Mesendoderm (in vitro differentiated cells): ENCODE measurements at places on chromosomes 5 and 9.

GRCh38 chr9:85514256-85514655, 227.5 kb downstream of the AGTPBP1 start:
- no peaks in the 10 kb centered on the region for H3K4me1 ChIP-seq
- DNase-seq: peak; percentile 55
- H3K27ac ChIP-seq: no peak overlapping the region
- no peaks in the 10 kb centered on the region for H3K27me3 ChIP-seq

- H3K27me3 ChIP-seq: no peaks in the 10 kb centered on the region
- H3K4me3 ChIP-seq: no peak overlapping the region
- H3K27ac ChIP-seq: no peak overlapping the region
- H3K36me3 ChIP-seq: no peaks in the 10 kb centered on the region
- no peaks in the 10 kb centered on the region for H3K4me1 ChIP-seq
- DNase-seq: peak; percentile 75
Observed at GRCh38 chr5:122192497-122193496, 63.5 kb downstream of the ZNF474 start.

GRCh38 chr9:19148187-19148586, 20.9 kb upstream of the PLIN2 start:
- H3K4me1 ChIP-seq: no peaks in the 10 kb centered on the region
- no peak overlapping the region for H3K4me3 ChIP-seq
- no peak overlapping the region for H3K27ac ChIP-seq
- H3K36me3 ChIP-seq: no peaks in the 10 kb centered on the region
- no peaks in the 10 kb centered on the region for H3K27me3 ChIP-seq
- DNase-seq: no peak

DNA sequence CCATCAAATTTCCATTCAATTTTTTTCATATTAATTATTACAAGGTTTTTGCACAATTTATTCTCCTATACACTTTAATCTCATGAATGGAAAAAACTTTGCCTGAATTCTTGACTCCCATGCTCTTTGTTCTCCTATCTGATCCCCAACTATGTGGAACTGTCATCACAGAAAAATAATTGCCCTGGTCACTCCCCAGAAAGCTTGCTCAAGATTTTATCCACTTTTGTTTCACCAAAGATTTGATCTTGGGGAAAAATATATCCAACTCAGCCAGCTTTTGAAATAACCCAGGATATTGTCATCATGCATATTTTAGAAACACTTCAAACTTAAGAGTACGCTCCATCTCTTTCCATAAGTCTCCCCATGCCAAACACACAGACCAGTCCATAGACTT, 77.7 kb upstream of the PPP2R2B start:
- H3K27me3 ChIP-seq: no peaks in the 10 kb centered on the region
- DNase-seq: no peak
- H3K27ac ChIP-seq: no peak overlapping the region
- H3K4me3 ChIP-seq: no peak overlapping the region
- H3K4me1 ChIP-seq: no peaks in the 10 kb centered on the region

GRCh38 chr5:132074091-132074771, 642 bp downstream of the CSF2 start:
- no peak overlapping the region for H3K4me3 ChIP-seq
- H3K36me3 ChIP-seq: no peaks in the 10 kb centered on the region
- H3K27ac ChIP-seq: no peak overlapping the region
- no peaks in the 10 kb centered on the region for H3K4me1 ChIP-seq
- DNase-seq: no peak

DNA sequence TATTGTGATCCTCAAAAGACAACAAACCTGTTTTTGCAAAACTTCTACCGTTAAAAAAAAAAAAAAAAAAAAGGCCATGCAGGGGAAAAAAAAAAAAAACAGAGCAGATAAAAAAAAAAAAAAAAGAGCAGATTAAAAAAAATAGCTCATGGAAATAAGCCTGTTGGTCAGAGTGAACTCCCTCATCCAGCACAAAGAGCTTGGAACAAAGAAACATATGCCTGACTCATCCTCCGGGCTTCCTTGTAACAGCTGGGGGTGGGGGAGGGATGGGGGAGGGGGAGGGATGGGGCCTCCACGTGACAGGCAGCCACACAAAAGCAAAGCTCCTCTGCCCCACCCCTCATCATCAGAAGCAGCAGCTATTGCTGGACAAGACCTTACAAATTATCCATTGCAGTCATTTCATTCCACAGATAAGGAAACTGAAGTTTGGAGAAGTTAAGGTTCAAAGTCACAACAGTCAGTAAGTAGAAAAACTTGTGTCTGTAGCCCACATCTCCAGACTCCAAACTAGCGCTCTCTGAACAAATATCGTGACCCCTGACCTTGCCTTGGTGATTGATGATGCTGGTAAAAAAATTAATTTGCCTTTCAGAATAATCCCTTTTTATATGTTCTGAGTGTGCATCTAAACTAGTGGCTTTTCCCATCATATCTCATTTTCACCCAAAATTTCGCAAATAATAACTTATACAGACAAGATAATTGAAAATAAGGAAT, 38.9 kb downstream of the SLC35D2 start:
- H3K36me3 ChIP-seq: no peaks in the 10 kb centered on the region
- no peak overlapping the region for H3K4me3 ChIP-seq
- no peaks in the 10 kb centered on the region for H3K27me3 ChIP-seq
- H3K27ac ChIP-seq: no peak overlapping the region

DNA sequence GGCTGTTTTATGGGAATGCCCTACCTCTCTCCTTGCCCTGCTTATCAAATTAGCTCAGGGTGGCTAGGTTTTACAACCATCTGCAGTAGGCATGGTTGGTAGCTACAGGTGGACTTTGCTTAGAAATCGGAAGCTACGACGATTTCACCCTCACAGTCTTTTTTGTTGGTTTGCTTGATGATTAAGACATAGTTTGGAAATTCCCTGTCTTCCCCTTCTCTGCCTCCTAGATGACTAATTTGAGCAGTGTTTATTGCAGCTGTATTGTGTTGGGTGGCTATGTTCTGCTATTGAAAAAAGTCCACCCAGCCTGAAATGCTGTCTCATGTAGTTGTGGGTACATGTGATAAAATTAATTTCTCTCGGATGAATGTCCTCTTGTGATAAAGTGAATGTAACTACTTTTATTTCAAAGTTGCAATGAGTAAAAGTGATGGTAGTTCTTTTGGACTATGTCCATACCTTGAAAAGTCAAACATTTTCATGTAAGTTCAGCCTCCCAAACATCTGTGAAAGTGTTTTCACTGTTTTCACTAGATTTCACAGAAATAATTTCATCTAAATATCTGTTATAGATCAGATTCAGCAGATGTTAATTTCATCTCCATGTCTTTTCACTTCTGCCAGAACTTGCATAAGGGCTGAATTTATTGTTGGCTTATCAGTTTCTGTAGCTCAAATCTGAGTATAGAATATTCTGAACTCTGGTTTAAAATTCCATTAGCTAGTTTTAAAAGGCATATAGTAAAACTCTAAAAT, 37.3 kb upstream of the FYB1 start:
- H3K27me3 ChIP-seq: no peaks in the 10 kb centered on the region
- no peaks in the 10 kb centered on the region for H3K4me1 ChIP-seq
- no peaks in the 10 kb centered on the region for H3K36me3 ChIP-seq

DNA sequence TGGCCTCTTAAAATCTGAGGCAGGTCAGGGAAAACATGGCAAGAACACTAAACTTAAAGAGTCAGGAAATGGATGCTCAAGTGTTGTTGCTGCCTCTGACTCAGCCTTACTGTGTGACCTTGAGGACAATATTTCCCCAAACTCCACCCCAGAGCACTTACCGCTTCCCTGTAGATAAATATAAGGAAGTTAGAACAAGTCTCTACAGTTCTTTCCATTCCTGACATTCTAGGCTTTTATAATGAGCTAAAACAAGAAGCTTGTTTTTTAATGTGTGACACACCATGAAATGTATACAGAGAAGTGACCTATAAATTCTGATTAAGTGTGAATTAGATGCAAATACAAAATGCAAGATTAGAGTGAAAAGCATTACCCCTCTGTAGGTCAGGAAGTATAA, 129.3 kb downstream of the GRIA1 start:
- H3K4me3 ChIP-seq: no peak overlapping the region
- no peak for DNase-seq
- no peaks in the 10 kb centered on the region for H3K27me3 ChIP-seq
- no peaks in the 10 kb centered on the region for H3K36me3 ChIP-seq
- no peaks in the 10 kb centered on the region for H3K4me1 ChIP-seq

- H3K27me3 ChIP-seq: no peaks in the 10 kb centered on the region
Observed at GRCh38 chr9:91196103-91196950, 165.4 kb downstream of the AUH start.

GRCh38 chr5:18281947-18282581, 647.8 kb downstream of the TAF11L14 start:
- no peaks in the 10 kb centered on the region for H3K36me3 ChIP-seq
- peak; percentile 50 for DNase-seq
- no peak overlapping the region for H3K4me3 ChIP-seq
- no peaks in the 10 kb centered on the region for H3K27me3 ChIP-seq

- H3K27ac ChIP-seq: no peak overlapping the region
- peak; percentile 80 for DNase-seq
- no peaks in the 10 kb centered on the region for H3K36me3 ChIP-seq
Observed at GRCh38 chr9:113564498-113565237, 101.1 kb downstream of the RGS3 start.

DNA sequence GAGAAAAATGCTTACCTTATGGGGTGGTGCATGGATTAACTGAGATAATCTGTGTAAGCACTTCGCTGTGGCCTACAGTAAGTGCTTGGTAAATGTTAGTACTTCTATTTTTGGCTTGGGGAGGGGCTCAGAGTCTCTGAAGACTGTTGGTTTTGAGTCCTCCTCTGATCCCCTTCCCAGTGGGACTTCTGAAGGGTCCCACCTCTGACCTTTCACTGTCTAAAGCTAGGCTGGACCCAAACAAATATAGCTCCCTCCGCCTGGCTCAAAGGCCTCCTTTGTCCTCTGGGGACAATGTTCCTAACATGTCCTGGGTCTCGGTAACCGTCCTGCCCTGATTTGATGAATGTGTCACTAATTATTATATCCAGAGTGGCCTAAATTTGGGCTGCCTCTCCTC, 34.8 kb downstream of the CAMK2A start:
- H3K27me3 ChIP-seq: no peaks in the 10 kb centered on the region
- no peaks in the 10 kb centered on the region for H3K4me1 ChIP-seq

DNA sequence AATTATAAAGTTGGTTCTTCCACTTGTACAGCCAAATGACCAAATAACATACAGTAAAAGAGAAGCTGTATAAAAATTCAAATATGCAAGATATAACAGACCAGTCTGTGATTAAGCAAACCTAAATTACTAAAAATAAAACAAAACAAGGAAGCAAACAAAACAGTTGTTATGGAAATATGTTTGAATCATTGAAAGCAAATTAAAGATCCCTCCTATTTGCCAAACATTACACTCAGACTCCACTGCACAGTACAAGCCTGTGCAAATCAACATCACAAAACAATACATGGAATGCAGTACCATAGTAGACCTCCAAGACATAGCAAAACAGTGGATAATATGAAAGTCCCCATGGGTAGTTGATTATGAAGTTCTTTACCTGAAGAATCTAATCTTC, 288.1 kb upstream of the PTGER4 start:
- no peak overlapping the region for H3K27ac ChIP-seq
- DNase-seq: no peak
- H3K27me3 ChIP-seq: no peaks in the 10 kb centered on the region
- H3K36me3 ChIP-seq: no peaks in the 10 kb centered on the region
- H3K4me1 ChIP-seq: no peaks in the 10 kb centered on the region

DNA sequence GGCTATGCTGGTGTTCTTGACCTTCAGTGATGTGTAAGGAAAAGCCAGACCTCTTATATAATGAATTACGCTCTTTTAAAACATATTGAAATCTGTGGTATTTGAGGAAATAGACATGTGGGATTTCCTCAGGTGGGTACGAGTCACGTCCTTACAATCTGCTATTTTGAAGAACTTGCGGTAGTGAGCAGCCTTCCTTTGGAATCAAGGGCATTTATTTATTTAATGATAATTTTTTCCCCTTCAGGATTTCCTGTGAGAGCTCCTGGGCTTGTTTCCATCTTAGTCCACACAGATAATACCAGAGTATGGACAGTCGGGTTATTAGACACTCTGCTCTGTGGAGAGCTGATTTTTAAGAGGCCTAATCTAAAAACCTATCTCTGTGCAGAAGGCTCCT, 167.9 kb downstream of the ARHGEF28 start:
- no peaks in the 10 kb centered on the region for H3K4me1 ChIP-seq
- no peak overlapping the region for H3K27ac ChIP-seq
- DNase-seq: no peak
- H3K27me3 ChIP-seq: no peaks in the 10 kb centered on the region

DNA sequence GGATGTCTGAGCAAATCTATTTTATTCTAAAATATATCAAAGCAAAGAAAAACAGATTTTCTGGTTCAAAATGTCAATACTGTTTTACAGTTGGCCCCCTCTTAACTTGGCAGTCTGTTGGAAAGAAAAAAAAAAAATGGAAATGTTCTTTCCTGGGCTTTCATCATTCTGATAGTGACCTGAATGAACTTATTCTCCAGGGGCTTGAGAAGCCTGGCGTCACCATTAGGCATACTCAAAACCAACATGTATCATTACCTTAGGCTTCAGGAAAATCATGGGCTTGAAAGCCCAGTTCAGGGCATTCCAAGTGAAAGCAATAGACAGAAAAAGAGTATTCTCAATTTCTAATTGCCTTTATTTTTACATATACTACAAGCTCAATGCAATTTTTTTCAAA, 283.7 kb upstream of the PUM3 start:
- DNase-seq: no peak
- H3K4me3 ChIP-seq: no peak overlapping the region
- no peaks in the 10 kb centered on the region for H3K4me1 ChIP-seq

- H3K4me1 ChIP-seq: no peaks in the 10 kb centered on the region
- H3K27ac ChIP-seq: no peak overlapping the region
- H3K27me3 ChIP-seq: no peaks in the 10 kb centered on the region
- no peak overlapping the region for H3K4me3 ChIP-seq
Observed at GRCh38 chr9:114757984-114758383, 47.9 kb downstream of the TNFSF15 start.

DNA sequence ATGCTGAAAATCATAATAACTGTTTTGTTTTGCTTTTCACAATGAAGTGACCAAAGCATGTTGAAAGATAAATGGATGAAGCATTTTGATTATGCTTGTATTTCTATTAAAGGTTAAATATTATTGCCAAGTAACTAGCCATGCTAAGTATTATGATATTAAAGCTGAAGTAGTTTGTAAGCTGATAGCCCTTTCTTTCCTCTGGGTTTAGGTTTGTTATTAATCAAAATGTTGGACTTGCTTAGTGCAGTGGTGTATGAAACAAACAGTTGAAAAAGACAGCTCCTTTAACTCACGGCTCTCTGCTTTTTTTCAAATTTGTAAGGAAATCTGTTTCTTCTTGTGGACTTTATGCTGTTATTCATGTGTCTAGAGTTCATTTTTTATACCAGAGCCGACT, 246.0 kb downstream of the CWC27 start:
- DNase-seq: no peak
- no peaks in the 10 kb centered on the region for H3K27me3 ChIP-seq
- no peak overlapping the region for H3K27ac ChIP-seq
- no peaks in the 10 kb centered on the region for H3K36me3 ChIP-seq
- peaks cover 4% of the 10 kb centered on the region for H3K4me1 ChIP-seq
